Mesenteric fat pad (tissue), 1 donor: ENCODE measurements at places on chromosomes 1 and 21.

DNA sequence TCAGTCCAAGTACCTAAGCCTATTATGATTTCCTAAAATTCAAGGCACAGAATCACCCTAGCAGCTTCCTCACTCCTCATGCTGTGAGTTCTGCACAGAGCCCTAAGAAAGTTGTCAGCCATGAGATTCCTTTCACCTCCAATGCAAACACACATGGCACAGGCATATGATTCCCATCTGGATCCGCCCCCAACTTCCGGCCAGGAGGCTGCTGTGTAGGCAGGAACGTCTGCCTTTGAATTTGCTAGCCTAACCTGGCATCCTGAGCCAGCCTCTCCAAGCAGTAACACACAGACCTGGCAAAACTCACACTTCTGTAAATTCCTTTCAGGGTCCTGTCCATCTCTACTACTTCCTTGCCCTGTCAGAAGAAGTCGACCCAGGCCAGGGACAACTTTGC is 521.1 kb upstream of the BEND5 start:
- peak; percentile 87 for DNase-seq

DNA sequence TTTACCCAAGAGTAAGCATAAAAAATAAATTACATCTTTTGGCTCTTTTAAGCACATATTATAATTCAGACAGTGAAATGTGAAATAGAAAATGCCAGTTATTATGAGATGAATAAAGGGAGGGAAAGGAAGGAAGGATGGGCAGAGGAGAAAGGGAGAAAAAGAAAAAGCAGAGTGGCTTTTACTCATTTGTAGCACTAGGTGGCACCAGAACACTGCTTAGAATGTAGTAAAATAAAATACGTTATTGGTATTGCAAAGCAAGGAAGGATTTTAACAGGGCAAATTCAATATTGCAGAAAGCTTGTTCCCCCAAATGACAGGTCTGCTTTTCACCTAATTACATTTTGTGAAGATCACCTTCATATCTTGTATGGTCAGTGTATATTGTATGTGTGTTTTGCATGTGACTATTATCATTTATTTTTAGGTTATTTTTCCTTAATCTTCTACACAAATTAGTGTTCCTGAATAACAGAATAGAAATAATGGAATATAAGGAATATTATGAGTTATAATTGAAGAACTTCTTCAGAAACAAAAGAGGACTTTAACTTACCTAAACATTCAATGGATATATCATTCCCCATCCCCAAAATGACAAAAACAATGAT is 9.1 kb upstream of the PCNX2 start:
- DNase-seq: no peak

- DNase-seq: no peak
Measured at GRCh38 chr1:52653207-52653849, 20.4 kb downstream of the SHISAL2A start.

- no peak for DNase-seq
Measured at GRCh38 chr1:173112129-173112528, 61.4 kb upstream of the TNFSF18 start.

DNA sequence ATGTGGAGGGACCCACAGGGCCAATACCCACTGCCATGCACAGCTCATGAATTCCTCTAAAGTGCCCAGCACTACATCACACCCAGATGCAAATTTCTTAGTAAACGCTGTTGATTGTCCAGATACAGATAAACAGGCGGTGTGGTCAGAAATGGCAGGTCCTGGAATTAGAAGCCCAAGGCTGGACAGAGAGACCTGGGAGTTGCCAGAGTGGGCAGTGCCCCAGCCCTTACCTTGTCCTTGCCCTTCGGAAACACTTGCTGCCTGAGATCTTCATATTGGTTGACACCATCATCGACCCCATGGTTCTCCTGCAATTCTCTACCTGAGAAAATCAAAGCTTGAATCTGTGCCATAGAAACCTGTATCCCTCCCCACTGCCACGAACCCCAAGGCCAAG is 149.3 kb upstream of the ETV3 start:
- DNase-seq: no peak

DNA sequence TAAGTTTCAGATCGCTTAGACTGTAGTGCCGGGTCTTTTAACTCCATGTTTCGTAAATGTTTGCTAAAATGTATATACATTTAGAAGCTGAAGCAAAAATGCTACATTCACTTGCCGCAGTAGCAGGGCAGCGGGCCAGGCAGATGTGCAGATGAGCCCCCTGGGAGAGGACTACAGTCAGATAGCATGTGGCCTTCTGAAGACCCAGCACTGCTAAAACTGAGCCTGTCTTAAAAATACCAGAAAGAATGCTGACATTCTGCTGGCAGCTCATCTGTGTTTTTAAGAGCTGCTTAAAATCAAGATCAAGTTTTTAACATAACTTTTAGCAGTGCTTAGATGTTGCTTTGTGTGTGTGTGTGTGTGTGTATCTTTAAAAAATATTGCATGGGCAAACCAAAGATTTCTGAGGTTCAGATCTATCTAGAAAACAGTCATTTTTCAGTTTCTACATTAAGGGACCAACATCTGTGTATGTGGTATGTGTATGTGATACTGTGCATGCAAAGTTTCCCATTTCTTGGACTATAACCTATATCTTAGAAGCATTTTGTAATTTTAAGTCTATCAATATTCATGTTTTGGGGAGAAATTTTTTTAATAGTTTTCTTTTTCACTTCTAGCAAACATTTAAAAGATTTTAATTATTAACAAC is 31.7 kb downstream of the CHRM3 start:
- no peak for DNase-seq

DNA sequence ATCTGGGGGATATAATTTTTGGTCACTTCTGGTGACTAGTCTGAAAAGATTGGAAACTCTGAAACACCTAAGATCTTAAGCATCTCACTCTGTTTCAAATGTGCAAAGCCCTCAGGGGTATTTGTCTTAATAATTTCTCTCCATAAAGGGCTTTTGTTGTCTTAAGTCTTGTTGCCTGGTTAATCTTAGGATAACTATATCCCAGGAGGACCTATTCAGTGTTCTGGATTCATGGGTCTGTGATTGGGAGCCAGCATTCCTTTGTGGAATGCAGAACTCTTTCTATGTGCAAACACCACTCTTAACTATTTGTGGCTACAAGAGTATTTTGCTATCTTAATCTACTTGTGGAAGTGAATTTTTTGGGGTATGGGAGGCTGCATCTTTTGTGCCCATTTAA is 1573.0 kb upstream of the PRMT6 start:
- no peak for DNase-seq

GRCh38 chr1:64915381-64916274 is 50.7 kb downstream of the JAK1 start:
- DNase-seq: no peak

DNA sequence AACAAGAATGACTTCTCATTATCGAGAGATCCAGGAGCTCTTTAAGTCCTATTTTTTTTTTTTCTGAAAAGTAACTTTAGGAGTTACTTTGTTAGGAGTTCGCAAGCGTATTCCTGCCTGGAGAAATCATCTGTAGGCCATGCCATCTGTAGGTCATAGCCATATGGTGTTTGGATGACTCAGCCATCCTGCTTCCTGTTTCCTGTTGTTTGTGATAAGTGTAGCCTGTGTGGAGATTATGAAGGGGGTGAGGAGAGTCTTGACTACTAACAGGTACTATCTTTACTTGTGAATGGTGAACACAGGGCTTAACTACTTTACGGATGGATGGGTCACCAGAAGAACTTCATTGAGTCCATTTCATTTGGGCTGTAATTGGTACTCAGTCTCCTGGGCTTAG is 327.2 kb downstream of the PTPRU start:
- no peak for DNase-seq

DNA sequence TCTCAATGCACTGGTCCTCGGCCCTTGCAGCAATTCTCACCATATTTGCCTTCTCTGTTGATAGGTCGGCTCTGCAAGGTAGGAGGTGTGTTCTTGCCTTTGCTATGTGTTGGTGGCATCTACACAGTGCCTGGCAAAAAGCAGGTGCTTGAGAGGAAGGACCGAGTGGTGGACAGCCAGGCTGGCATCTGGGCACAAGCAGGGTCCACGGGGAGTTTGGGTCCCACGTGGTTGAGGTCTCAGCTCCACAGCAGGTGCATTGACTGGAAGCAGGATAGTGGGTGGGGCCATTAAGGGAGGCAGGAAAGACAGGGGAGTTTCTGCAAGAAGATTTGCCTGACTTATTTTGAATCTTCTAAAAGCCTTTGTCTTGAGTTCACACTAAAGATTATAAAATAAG is 81.2 kb upstream of the WNT4 start:
- DNase-seq: no peak

GRCh38 chr1:247857069-247857984 is at the start of gene TRIM58:
Gene TRIM58 (plus strand): TSS chr1:247857187. CDS start chr1:247857247, 60 bp downstream.
- DNase-seq: no peak

DNA sequence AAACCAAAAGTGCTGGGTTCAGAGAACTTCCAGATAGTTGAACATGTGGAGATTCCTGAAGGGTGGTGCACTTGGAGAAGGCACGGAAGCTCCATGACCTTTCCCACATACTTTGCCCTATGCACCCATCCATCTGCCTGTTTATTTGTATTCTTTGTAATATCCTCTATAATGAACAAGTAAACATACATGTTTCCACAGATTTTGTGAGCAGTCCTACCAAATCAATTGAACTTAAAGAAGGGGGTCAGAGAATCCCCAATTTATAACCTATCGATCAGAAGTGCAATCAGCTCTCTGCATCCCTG is 121.4 kb downstream of the ADSS2 start:
- DNase-seq: no peak

DNA sequence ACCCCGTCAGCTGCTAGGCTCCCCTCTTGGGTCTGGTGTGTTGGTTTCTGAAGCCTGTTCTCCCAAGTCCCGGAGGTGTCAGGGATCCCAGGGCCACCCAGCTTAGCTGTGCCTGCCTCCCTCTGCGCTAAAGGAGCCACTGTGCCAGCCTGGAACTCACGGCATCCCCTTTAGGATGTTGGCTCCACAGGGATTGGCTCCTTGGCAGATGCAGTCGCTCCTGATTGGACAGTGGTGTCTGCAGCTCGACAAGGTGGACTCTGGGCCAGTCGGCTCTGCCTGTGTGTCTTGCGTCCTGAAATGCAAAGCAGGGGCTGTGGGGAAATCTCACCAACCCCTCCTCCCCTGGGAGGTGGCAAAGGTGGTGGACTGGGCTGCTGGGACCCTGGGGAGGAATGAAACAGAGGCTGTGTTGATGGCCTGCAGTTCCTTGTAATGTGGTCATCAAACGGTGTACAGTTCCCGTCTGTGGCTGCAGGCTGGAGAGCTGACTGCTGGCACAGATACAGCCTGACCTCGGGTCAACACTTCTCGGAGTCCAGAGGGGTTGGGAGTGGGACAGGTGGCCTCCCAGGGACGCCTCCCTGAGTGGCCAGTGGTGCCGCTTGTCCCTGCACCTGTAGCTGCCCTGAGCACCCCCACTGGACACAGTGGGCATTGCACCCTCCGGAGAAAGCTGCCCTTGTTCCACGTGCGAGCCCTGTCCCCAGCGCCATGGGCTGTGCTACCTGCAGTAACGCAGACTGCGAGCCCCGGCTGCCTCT is 11.5 kb upstream of the KCNAB2 start:
- no peak for DNase-seq

- DNase-seq: no peak
Measured at GRCh38 chr1:199101635-199102034, 462.8 kb downstream of the PTPRC start.

GRCh38 chr1:199202331-199202730 is 563.5 kb downstream of the PTPRC start:
- DNase-seq: no peak

DNA sequence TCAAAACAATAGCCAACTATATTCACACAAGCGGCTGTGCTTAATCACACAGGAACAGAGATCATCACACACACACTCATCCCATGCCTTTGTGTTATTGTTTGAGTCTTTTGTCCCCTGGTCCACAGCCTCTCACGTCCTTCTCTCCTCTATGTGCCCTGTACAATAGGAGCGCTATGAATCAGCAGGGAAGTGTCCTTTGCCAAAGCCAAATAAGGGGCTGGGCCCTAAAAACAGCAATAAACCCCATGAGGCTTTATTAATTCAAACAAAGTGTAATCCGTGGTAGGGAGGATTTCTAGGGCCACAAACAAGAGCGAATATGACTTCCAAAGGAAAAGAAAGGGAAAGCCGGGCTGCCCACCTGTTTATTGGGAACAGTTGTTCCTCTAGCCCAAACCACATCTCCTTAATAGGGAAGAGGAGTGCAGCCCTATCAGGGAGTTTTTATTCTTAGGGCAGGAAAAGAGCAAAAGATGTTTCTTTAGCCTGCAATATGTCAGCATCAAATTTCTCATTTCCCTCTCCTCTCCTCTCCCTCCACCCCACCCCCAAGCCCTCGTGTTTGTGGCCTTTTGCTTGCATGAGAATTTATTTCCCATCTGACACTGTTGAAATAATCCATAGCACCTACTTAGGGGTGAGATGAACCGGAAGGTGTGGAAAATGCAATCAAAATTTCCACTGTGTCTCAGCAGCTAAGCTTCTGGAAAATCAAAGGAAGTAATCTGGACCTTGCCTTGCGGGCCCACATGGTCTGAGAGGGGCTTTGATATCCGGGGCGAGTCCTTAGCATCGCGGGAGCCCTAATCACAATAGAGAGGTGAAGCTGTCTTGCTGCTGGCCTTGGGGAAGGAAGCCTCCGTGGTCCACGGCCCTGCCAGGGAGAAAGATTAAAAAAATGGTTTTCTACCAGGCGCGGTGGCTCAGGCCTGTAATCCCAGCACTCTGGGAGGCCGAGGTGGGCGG is 45.3 kb upstream of the ITPKB start:
- no peak for DNase-seq

GRCh38 chr1:20370698-20371097 is 80.0 kb downstream of the VWA5B1 start:
- DNase-seq: no peak

DNA sequence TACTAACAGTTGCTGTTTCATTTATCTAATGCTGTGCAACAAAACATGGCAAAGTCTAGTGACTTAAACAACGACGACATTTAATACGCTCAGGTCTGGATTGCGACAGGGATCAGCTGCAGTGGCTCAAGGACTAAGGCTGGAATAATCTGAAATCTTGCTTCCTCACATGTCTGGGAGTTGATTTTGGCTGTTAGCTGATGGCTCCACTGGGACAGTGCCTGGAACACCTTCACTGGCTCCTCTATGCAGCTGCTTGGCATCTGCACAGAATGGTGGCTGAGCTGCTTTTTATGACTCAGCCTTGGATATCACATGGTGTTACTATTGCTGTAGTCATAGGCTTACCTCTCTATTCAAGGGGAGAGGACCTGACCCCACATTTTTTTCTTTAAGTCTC is 24.0 kb upstream of the BTG3 start:
- DNase-seq: no peak
